ENCODE measurements at places on chromosomes 11 and 22.

- DNase-seq: no peak
Measured at GRCh38 chr22:19663286-19663815, 51.0 kb upstream of the SEPTIN5 start.

DNA sequence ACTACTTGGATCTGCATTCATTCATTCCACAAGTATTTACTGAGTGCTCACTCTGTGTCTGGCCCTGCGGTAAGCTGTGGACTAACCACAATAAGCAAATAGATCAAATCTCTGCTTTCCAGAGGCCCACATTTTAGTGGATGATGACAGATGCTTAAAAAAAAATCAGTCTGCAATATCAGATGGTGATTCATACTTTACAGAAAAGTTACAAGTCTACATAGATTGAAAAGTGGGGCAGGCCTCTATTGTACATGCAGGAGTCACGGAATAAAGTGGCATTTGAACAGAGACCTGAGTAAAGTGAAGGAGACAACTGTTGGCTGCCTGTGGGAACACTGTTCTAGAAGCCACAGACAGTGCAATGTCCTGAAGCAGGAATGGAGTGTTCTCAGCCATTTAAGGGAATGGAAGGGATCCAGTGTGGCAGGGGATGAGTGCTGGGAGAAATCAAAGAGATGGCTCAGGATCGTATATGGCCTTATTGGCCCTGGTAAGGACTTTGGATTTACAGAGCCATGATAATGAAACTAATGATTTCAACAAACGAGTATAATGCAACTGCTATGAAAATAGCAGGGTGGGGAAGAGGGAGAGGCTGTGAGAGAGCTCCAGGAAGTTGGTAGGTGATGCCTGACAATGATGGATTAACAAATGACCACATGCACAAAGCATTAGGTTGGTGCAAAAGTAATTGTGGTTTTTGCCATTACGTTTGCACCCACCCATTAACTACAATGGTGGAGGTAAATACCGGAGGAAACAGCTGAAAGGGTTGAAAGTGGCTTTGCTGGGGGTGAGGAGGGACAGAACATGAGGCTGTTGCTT is 31.1 kb downstream of the TMEM45B start:
- no peak for DNase-seq

GRCh38 chr22:44801476-44801875 is 49.1 kb downstream of the ARHGAP8 start:
- no peak for DNase-seq

DNA sequence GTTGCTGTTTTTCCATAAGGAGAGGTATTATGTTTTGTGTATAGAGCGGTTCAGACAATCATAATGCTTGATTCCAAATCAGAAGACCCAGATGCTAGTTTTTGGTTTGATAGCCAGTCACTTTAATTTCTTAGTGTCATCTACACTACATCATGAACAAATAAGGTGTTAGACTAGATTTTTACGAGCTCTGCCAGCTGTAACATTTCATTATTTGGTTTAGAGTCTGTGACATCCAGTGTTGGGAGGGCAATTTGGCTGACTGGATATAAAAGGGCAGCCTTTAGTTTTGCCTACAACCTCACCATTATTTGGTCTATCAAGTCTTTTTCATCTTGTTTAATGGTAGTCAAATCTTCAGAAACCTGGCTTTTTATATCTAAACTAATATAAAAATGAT is 30.2 kb upstream of the FBXO3 start:
- DNase-seq: no peak

- DNase-seq: no peak
Measured at GRCh38 chr22:26941896-26942636, 284.7 kb downstream of the MIAT start.

GRCh38 chr11:17457396-17458173 is 19.1 kb downstream of the ABCC8 start:
- DNase-seq: no peak

DNA sequence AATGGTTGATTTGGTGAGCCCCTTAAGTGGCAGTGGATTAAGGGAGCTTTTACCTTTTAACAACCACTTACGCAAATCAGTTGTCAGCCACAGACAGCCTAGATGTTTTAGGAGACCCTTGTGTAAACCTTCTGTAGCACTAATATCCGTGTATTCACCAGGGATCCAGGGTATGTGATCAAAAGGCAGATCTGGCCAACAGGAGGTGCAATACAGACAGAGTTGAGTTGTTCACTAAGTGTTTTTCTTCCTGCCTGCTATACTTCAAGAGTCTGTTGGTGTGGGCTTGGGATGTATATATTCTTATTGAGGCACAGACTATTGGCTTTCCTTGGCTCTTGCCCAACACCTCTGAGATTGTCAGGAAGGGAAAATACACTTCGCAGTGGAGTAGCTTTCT is 175.1 kb downstream of the FAT3 start:
- no peak for DNase-seq

GRCh38 chr11:30006876-30007275 is 10.0 kb downstream of the KCNA4 start:
- no peak for DNase-seq

- DNase-seq: no peak
Measured at GRCh38 chr11:57597916-57598830, 688 bp downstream of the SERPING1 start.

- DNase-seq: no peak
Measured at GRCh38 chr22:36196254-36197064, 5.2 kb downstream of the APOL4 start.

DNA sequence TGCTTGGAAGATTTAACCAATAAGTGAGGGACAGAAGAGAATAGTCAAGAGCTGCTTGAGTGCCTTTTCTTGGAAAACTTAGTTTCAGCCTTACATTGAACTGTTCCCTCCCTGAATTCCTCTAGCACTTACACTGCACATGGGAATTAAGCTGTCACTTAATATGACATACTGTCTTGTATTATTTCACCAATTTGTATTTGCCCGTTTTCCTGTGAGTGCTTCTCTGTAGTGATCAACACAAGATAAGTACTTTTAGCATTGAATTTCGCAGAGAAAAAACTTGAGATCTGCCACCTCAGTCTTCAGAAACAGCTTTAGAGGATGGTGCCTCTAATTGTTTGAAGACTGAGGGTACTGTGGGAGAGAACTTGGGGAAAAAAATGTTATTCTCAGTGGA is 3.7 kb downstream of the SPCS2 start:
- DNase-seq: no peak

GRCh38 chr22:28507896-28508295 is 171.7 kb downstream of the TTC28 start:
- DNase-seq: no peak

DNA sequence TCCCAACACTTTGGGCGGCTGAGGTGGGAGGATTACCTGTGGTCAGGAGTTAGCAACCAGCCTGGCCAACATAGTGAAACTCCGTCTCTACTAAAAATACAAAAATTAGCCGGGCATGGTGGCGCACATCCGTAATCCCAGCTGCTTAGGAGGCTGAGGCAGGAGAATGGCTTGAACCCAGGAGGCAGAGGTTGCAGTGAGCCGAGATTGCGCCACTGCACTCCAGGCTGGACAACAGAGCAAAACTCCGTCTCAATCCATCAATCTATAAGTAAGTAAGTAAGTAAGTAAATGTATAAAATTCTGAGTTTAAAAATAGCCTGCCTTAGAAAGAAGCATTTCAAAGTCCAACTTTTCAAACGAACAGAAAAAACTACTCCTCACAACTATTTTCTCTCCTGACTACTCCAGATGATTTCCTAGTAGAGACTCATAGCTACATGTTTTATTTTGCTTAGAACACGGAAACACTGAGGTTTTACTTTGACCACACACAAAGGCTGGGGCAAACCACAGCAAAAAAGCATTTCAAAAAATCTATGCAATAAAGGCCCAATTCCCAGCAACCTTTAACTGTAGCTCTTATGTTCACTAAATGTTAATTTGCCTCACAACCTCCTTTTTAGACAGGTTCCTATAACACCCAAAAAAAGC is 16.3 kb downstream of the SPTY2D1 start:
- DNase-seq: no peak

- DNase-seq: no peak
Measured at GRCh38 chr11:86152006-86152862, 83.3 kb upstream of the PICALM start.

GRCh38 chr11:45895553-45896259 is 10.3 kb downstream of the MAPK8IP1 start:
- no peak for DNase-seq

DNA sequence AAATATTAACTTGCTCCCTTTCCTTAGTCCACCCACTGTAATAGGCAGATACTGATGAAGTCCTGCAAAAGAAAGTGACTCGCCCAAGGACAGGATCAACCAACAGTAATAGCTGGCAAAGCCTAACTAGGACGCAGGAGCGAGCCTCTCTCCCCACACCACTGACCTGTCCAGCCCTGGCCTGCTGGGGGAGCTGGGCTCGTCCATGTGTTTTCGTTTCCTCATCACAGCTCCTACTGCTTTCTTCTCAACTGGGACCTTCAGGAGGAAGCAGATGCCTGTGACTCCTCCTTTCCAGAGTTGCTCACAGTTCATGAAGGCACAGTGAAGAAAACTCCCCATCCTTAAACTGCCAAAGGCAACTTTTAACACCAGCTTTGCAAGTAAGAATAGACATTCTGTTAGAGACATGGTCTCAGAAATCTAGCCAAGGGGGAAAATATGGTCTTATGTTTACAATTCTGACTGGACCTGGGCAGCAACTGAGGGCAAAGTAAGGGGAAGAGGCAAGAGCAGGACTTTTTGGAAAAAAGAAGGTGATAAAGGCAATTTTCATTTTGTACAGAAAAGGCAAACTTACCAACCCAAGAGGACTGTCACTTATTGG is 11.6 kb upstream of the GPHA2 start:
- DNase-seq: no peak

DNA sequence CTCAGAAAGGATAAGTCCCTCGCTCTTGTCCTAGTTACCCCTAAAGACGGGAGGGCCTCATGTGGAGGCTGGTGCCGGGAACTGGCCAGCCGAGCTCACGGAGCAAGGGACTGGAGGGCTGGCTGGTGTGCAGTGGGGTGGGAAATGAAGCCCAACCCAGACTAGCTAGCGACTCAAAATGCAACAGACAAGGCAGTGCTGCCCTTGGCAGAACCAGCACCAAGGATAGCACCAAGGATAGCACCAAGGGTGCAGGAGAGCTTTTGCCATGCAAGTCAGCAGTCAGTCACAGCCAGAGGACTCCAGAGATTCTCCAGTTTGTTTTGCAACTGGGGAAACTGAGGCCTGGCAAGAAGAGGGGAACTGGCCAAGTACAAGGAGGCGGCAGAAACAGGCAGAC is 6.5 kb upstream of the BATF2 start:
- no peak for DNase-seq

DNA sequence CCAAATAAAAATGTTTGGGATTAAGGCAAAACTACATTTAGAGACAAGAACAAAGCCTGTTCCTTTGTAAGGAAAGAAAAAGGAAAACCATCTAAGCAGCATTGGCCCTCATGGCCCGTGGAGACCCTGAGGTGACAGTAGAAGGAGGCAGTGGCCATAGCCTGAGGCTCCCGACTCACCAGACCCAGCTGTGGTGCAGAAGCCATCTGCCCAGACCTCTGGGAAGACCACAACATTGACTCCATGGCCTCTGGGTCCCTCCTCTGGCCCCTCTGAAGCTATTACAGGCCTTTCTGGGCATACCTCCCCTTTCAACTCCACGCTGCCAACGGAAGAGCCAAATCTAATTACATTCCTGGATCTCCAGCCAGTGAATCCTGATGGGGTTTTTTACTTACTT is 6.4 kb downstream of the PRAME start:
- no peak for DNase-seq

DNA sequence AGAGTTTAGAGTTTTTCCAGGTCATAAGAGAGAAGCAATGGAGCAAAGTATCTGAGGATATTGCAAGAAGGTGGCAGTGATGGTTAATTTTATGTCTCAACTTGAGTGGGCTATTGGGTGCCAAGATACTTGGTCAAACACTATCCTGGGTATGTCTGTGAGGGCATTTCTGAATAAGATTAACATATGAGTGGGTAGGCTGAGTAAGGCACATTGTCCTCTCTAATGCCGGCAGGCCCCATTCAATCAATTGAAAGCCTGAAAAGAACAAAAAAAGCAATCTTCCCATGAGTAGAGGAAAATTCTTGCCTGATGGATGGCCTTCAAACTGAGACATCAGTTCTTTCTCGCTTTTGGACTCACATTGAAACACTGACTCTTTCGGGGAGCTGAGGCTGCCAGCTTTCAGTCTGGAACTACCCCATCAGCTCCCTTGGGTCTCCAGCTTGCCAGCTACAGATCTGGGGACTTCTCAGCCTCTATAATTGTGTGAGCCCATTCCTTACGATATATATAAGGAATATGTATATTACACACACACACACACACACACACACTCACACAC is 228.8 kb downstream of the BUD13 start:
- DNase-seq: no peak

- DNase-seq: no peak
Measured at GRCh38 chr11:118640332-118641154, 33.1 kb downstream of the PHLDB1 start.

- no peak for DNase-seq
Measured at GRCh38 chr22:21082248-21082647, 36.5 kb downstream of the LRRC74B start.

GRCh38 chr11:111400595-111400994 is 21.5 kb upstream of the POU2AF1 start:
- no peak for DNase-seq

GRCh38 chr11:61917334-61918109 is at the start of gene RAB3IL1:
Gene RAB3IL1 (minus strand): TSS chr11:61917566. CDS start chr11:61917367, 199 bp downstream.
- DNase-seq: peak; percentile 37

- no peak for DNase-seq
Measured at GRCh38 chr11:76491644-76492043, 46.8 kb downstream of the EMSY start.
